ENCODE measurements at places on chromosomes 5 and 9.
A peak's percentile ranks its signal among the peaks of the same experiment; 100 is the strongest.

GRCh38 chr9:89739511-89739910 is 134.7 kb downstream of the GADD45G start:
- no peak for DNase-seq

GRCh38 chr9:128393970-128394369 is 22.8 kb downstream of the URM1 start:
- no peak for DNase-seq

DNA sequence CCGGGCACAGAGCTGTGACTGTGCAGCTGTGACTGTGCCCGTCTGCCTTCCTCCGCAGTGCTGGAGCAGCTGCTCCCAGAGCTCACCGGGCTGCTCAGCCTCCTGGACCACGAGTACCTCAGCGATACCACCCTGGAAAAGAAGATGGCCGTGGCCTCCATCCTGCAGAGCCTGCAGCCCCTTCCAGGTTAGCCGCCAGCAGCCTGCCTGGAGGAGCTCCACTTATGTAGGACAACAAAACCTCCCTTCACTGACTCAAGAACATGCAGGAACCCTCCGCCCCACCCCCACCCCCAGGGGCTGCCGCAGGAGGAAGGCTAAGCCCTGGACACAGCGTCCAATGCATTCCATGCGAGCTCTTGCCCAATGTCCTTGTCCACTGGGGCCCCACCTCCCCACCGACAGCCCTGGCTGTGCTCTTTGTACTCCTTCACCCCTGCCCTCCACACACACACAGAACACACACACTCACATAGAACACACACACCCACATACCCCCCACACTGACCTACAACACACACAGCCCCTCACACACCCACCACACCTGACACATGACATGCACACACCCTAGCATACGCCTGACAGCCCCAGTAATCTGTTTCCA is 27.9 kb downstream of the AFAP1L1 start:
- DNase-seq: no peak

DNA sequence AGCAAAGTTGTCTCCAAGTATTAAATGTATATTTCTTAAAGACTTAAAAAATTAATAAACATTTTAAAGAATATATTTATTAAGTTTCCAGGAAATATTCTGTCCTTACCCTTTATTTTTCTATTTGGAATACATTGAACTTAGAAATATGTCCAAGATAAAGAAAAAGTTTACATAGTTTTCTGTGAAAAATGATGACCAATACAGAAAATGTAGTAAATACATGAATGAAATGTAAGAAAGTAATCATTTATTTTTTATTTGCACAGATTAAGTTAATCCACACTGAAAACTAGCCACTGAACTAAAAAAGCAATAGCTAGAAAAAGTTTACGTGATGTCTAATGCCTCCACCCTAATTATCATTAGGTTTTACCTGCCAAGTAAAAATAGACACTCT is 273.2 kb downstream of the ARL15 start:
- DNase-seq: no peak

DNA sequence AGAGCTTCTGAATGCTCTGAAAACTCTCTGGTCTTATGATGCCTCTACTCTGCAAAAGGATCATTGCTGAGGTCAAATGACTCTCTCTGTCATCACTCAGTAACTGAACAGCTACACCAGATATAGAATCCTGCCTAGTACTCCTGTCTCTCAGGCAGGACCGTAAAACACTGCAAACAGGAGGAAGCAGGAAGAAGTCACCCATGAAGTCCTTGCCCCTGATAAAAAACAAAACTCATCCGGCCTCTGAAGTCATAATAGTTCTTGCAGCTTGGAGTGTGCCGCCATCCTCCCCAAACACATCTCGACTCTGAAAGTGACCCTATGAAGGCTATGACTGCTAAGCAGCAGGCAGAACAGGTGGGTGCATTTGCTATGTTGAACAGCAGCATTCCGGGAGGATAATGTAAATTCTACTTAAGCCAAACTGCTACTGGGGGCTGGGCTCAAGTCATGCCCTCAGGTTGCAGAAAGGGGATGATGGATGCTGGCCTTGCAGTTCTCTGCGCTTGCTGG is 81.9 kb upstream of the FAM169A start:
- no peak for DNase-seq

GRCh38 chr9:106417685-106418084 is 445.3 kb upstream of the ZNF462 start:
- DNase-seq: no peak

DNA sequence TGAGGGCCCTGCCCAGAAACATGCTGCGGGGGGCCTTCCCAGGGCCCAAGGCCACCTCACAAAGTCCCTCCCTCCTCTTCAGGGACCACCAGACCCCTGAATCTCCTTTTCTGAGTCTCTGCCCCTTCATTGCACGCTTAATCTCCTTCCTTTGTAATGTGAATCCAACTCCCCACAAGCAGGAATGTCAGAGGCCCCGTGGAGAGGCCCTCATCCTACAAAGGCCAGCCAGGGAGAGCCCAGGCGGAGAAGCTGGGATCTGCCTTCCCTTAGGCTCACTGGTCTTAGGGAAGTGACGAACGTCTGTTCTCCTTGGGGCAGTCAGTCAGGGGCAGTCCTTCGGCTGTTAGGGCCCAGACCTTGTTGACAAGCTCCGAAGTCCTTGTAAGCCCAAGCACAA is 2.3 kb downstream of the SMIM33 start:
- DNase-seq: no peak

GRCh38 chr5:158816011-158816696 is 283.6 kb downstream of the EBF1 start:
- no peak for DNase-seq

DNA sequence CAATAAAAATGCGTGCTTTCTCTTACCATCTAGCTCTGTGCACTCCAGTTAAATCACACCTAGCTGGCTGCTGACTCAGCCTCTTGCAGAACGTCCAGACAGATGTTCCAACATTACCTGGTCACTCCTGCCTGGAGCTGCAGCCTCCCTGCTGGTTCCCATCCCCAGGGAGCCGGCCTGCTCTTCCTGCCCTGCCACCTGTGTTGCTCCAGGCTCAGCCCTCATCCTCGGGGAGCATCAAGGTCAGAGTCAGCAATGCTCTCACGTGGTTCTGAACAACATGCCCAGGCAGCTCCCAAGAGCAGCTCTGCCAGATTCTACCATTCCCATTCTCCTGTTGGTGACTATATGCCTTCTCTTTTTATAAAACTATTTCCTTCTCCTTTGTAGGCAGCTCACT is 81.3 kb downstream of the GADD45G start:
- peak; percentile 73 for DNase-seq

DNA sequence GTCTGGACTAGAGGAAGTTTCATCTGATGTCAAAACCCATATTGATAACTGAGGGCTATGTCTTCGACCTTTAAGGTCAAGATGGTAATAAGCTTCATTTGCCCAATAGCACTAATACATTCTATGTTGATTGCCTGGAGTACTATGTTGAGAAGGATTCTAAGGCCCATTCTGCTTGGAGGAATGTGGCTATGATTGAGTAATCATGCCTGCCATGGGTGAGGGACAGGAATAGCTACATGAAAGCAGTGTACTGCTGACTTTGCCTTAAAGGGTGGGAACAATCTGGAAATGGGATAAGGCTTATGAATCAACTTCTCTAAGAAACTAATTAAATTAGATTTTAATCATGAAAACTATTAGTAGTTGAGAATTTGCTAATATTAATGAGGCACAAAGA is 13.6 kb downstream of the NNT start:
- no peak for DNase-seq

DNA sequence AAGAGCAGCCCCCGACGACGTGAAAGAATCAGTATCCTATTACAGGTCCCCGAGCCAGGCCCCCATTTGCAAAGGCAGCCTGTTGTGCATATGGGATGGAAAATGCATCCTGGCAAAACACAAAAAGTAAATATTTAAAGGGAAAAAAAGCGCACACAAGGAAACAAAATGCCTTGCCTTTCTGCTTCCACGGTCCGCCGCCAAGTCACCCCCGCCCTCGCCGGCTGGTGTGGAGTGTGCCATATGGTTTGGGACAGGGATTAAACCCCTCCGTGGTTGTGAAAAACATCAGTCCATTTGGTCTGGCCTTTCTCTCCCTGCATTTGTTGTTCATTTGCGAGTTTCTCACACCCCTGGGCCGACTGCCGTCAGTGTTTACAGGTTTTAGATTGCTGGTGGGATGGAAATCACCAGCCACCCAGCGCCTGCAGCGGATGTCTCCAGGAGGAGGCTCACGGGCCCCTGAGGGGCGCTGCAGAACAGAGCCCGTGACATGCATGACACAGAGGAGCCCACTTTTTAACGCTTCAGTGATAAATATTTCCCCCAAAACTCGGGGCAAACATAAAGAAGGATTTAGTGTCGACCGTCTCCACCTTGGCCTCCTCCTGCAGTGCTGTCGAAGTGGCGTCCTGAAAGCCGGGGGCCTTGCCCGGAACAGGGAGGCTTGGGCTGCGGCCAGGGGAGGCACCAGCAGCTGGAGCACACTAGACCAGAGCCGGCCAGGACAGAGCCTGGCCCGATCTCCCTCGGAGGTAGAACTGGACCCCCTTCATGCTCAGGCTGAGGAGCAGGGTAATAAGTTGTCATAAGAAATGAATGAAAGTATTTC is 161.5 kb downstream of the HSD17B3 start:
- no peak for DNase-seq

GRCh38 chr5:72138943-72139521 is 31.8 kb downstream of the MAP1B start:
- no peak for DNase-seq

- no peak for DNase-seq
Observed at GRCh38 chr5:85375525-85375924, 990.8 kb upstream of the EDIL3 start.

DNA sequence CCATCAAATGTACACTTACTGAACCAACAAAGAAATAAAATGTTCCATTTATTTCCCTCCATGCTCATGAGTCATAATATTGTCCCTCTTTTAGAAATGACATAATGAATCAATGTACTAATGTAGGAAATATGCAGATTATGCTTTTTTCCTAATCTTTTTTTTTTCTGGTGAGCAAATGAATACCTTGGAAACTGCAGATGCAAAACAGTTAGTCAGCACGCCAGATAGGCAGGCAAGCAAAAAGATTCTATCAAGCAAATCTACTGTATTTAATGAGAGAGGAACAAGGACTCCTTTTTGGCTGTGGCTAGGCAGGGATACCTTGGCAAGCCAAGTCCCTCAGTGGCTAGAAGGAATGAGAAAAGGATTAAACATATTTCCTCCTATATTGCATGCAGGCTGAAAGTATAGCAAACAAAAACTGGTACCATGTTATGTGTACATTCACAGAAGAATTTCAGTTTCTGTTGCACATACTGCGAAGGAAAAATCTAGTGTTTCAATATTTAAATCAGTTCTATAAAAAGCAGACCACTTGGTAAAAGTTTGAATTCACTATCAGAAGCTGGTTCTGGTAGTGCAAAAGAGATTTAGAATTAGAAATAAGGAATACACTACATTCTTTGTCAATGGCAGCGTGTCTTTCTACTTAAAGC is 605.4 kb downstream of the TLE1 start:
- no peak for DNase-seq

- peak; percentile 41 for DNase-seq
Observed at GRCh38 chr9:113712053-113712452, 164.1 kb upstream of the ZNF618 start.

DNA sequence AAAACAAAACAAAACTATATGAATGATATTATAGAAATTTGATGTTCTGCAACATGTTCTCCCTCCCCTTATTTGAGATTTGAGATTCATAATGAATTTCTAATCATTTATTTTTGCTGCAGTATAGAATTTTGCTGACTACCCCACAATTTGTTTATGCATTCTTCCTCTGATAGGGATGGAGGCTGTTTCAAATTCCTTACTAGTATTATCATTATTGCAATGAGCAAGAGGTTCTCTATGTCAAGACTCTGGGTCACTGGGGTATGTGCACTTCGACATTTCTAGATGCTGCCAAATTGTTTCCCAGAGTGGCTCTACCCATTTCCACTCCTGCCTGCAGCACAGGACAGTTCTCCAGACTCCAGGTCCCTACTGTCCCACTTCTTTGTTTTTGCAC is 54.9 kb upstream of the DAB2IP start:
- no peak for DNase-seq

DNA sequence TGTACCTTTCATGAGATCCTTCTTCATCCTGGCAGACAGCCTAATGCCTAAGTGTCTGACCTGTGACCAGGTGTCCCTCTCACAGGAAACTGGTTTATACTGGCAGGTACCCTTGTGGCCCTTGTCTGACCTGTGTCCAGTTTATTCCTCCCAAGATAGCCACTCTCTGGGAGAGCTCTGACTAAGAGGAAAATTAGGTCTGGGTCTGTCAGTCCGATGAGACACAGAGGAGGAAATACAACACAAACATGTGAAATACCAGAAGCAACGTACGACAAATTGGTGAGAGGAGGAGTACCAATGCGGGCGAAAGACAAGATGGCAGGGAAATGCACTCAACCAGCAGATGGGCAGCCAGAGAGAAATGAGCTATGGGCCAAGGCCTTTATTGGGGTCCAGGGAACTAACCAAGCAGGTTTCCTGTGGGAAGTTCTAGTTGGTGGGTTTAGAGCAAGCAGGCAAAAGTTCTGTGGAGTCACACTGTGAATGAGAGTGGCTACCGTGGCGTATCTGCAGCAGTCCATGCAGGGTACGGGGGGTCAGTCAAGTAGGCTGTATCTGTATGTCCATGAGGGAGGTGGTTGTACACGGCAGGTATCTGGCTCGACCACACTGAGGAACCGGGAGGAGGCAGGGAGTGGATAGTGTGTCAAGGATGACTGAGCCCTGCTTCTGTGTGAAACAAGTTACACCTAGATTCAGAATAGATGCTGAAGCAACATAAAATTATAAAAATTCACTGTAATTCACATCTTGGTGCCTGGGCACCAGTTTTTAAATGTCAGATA is 109.0 kb downstream of the MLLT3 start:
- DNase-seq: no peak

GRCh38 chr5:28809811-28810750 is 1771.7 kb upstream of the CDH9 start:
- no peak for DNase-seq

DNA sequence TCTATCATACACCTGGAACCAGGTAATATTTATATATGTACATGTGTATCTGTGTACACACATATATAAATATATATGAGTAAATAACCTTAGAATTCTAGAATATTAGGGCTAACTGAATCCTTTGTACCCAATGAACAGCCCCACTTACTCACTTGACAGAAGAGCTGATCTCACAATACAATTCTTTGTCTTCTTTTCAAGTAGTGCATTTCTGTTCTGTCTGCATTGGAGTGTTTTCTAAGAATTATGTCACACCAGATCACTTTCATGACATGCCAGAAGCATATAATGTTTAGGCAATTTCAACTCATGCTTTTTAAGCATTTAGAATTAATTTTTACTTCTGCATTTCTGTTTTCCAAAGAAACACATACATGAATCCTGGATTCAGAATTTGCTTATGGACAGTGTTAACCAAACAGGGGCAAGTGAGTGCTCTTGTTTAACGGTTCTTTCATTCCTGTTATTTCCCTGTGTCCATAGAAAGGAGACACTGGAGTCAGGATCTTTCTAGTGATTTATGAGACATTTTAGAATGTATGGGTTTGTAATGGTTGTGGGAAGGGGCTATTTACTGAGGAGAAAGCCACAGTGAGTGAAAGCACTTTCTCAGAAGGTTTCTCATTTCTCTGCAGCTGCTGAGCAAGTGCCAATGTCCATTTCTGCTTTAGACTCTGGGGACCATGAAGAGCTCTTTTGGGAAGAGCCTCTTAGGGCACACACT is 123.2 kb downstream of the RMI1 start:
- no peak for DNase-seq

GRCh38 chr5:151696470-151697061 is 9.9 kb upstream of the SPARC start:
- no peak for DNase-seq
